ENCODE measurements at places on chromosomes 4 and X. TPM values are rescaled to one million over a fixed set of nuclear protein-coding genes. Genes with fewer than 3 reads are reported as not detected.

- DNase-seq = no peak
These were observed 21.7 kb downstream of the BMP2K start for GRCh38 chr4:78797777-78798284.

GRCh38 chr4:7034262-7035081 is 8.7 kb upstream of the TADA2B start:
- DNase-seq = peak; percentile 81

- peak; percentile 76 for DNase-seq
These were observed 581 bp upstream of the STK32B start for GRCh38 chr4:5050520-5051277.

DNA sequence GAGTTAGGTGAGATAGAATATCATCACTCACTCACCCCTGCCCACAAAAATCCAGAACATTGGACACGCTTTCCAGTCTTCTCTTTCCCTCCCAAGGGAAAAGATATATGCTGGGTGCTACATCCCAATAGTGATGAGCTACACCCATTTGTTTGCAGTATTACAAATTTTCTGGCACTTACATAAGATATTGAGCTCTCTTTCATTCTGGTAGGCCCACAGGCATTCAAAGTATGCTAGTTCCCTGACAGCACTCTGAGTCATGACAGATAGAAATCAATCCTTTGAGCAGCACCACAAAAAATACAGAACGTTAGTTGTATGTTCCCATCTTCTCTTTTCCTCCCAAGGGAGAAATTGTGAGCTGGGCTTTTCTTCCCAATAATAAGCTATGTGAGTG is 477.6 kb upstream of the GRID2 start:
- DNase-seq = no peak

DNA sequence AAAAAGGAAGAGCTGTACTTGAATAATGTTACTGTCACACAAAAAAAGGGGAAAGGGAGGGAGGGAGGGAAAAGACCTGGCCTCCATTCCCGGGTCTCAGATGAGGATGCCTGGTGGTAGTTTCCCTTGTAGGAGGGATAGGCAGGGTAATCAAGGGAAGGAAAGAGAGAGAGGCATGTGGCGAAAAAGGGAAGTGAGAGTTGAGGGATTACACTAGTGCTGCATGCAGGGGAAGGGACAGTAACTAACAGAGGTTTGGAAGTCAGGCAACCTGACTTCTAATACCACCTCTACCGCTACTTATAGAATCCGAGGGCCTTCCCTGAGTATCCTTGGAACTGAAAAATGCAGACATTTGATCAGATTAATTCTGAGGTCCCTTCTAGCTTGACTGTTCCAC is 821.7 kb upstream of the FTHL17 start:
- no peak for DNase-seq

DNA sequence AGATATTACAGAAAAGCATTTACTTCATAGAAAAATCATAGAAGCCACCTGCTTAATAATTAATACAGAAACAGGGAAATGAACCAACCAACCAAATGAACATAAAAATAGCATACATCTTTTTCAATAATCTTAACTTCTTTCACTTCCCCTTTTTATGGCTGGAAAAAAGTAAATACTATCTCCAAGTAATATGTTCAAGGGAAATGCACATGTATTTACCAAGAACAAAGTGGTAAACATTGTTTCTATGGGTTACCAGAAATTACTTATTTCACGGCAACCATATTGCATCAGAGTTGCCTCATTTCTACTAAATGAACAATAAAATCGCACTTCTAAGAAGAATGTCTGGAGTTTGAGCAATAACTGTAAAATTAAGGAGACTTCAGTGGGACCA is 321.3 kb downstream of the TMA16 start:
- no peak for DNase-seq

GRCh38 chr4:157045507-157046127 is 30.3 kb upstream of the GLRB start:
- DNase-seq = peak; percentile 84

- no peak for DNase-seq
These were observed 147.0 kb downstream of the APBB2 start for GRCh38 chr4:41067369-41067768.

- DNase-seq = no peak
These were observed 66.9 kb downstream of the PARM1 start for GRCh38 chr4:74999714-75000309.

- peak; percentile 28 for DNase-seq
These were observed 29.1 kb upstream of the TRO start for GRCh38 chrX:54891573-54891972.

DNA sequence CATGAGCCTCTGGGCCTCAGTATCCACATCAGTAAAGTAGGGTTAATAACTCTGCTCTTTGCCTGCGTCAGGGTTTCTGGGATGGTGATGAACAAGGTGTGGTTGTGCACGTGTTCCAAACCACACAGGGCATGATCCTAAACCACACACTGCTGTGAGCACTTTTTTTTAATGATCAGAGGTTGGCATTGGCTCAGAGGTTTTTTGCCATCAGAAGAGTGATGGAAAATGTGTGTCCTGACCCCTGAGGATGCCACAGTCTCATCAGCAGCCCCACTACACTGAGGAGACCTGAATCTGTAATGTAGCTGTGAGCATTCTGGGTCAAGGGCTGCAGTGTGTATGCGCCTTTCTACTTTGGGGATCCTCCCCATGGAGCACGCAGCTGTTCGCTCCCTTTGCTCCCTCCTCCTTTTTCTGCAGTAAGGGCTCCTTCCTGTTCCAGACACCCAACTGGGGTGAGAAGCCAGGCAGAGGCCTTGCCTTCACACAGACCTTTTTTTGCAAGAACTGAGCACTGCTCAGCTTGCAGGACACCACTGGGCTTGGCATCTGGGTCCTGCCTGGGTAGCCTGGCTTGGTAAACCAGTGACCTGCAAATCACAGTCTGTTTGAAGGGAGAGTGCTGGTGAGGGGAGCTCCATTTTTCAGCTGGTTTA is 87.5 kb downstream of the MAMLD1 start:
- no peak for DNase-seq

DNA sequence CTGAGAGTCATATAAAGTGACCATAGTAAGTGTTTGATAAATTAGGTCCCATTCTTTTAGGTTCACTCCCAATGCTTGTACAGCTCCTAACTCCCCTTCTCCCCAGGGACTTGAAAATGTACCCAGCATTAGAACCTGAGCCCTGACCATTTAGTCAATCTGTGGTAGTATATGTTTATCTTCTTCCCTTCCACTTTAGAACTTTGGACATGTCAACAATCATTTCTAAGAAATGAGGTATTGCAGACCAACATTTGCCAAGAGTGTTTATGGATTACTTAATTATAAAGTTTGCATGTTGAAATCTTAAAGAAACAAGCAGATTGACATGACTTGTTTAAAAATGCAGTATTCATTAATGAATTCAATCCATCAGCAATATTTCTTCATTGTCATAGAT is 26.0 kb downstream of the AFM start:
- DNase-seq = no peak

- DNase-seq = no peak
These were observed 86.3 kb downstream of the GPRIN3 start for GRCh38 chr4:89221167-89221867.

GRCh38 chr4:183637461-183637860 is 21.5 kb downstream of the RWDD4 start:
- peak; percentile 38 for DNase-seq

- peak; percentile 44 for DNase-seq
These were observed 11.7 kb downstream of the XK start for GRCh38 chrX:37697169-37697760.

GRCh38 chr4:5462896-5463295 is 245.5 kb downstream of the EVC2 start:
- DNase-seq = no peak

- DNase-seq = no peak
These were observed 433.6 kb downstream of the GASK1B start for GRCh38 chr4:157739242-157739641.

DNA sequence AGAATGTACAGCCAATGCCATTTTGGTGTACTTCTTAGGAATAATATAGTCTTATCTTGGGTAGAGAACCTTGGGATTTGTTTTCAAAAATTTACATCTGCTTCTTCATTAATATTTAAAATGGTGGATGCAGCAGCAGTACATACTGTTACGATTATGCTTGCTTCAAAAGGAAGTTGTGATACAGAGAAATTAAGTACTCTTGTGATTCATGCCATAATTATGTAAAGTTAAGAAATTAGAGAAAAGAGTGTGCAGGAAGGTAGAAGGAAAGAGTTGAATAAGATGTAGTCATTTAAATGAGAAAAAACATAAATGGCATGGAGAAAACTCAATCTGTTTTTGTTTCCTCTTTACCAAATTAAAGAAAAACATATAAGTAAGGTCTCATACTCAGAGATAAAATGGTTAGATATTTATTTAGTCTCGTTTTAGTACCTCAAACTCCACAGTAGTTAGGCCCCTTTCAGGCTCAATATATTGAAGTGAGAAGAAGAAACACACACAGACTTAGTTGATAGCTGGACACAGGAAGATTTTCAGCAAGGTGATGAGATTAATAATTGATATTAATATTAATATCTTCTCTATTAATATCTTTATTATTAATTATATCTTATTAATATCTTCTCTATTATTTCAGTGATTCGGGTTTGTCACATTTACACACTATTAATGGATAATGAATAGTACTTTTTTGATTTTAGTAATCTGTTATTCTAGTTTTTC is 70.1 kb upstream of the HPGD start:
- no peak for DNase-seq

DNA sequence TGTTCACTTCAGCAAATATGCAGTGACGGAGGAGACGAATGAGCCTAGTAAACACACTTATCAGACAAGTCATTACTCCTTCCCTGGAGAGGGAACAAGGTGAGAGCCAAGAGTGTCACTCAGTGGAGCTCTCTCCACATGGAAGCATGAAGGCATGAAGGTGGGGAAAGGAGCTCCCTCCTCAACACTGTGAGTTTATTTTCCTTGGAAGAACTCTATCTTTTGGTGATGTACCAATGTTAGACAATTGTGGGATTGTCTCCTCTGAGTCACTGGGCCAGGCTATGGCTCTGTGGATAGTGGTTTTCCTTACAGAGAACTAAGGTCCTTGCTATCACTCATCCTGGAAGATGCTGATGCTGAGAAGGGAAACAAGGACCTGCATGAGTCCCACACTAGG is 200.2 kb downstream of the CPEB2 start:
- DNase-seq = no peak

DNA sequence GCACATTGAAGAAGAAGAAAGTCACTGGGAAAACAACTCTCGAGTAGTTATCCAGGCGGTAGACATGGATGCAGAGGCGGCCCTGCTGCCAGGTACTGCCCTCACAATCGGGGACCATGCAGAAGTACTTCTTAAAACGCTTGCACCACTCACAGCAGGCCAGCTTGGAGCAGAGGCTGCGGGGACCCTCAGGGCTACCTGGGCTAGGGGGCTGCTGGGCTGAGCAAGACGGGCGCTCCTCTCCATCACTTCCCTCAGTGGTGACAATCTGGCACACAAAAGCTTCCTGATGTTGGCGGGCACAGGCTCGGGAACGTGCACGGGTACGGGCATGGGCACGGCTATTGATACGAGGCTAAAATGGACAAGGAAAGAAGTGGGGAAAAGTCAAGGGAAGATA is 19.7 kb downstream of the GABRE start:
- no peak for DNase-seq

- no peak for DNase-seq
These were observed 462.6 kb upstream of the GALNT7 start for GRCh38 chr4:172706000-172706399.

- DNase-seq = no peak
These were observed 17.1 kb downstream of the PSAPL1 start for GRCh38 chr4:7417639-7418038.

DNA sequence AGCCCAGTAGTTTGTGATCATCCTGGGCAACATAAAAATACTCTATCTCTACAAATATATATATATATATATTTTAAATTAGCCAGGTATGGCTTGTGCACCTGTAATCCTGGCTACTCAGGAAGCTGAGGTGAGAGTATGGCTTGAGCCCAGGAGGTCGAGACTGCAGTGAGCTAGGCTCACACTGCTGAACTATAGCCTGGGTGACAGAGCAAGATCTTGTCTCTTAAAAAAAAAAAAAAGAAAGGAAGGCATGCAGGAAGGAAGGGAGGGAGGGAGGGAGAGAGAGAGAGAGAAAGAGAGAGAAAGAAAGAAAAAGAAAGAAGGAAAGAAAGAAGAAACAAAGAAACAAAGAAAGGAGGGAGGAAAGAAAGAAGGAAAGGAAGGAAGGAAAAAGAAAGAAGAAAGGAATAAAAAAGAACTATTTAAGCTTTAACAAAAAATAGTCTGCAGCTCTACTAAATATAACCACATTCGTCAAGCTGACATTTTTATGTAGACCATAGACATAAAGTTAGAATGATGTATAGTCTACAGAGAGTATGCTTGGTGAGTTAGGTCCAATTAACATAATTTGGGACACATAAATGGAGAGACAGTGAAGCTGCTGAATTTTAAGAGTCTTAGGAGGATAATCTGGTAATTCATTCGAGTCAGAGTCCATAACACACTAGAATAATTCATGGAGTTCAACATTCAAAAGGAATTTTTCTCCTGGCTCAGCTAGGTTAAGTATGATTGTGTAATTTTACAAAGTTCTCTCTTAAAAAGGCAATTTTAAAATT is 111.9 kb downstream of the GLRA3 start:
- no peak for DNase-seq

DNA sequence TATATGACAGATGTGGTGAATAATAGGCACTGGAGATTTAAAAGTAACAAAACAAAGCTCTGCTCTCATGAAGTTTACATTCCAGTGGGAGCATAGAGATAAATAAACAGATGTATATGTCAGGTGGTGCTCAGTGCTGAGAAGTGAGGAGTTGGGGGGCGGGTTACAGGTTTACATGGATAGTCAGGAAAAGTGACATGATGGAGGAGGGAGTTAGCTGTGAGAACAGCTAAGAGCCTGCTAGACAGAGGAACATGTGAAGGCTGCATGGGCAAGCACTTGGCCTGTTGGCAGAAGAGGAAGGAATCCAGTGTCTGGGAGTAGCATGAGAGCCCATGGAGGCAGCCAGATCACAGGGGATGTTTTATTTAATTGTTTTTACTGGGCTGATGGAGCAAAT is 10.2 kb upstream of the TMEM156 start:
- no peak for DNase-seq

DNA sequence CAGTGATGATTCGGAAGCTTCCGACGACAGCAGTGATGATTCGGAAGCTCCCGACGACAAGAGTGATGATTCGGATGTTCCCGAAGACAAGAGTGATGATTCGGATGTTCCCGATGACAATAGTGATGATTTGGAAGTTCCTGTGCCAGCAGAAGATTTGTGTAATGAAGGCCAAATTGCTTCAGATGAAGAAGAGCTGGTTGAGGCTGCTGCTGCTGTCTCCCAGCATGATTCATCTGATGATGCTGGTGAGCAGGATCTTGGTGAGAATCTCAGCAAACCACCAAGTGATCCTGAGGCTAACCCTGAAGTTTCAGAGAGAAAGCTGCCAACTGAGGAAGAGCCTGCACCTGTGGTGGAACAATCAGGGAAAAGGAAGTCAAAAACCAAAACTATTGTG is 14.2 kb downstream of the CXCR3 start:
- DNase-seq = no peak

- peak; percentile 20 for DNase-seq
These were observed 27.2 kb downstream of the BST1 start for GRCh38 chr4:15729910-15730533.

The IL21 gene
- not detected for total RNA-seq

The SOX3 gene
- total RNA-seq = not detected

The UGT2A3 gene
- total RNA-seq = not detected

The ARL13A gene
- not detected for total RNA-seq

The VCX3B gene
- not detected for total RNA-seq

The ADGRG4 gene
- not detected for total RNA-seq

The DSPP gene
- total RNA-seq = not detected

The PGK1 gene
- 134 TPM for total RNA-seq

The WDR13 gene
- 99.7 TPM for total RNA-seq

The MRFAP1 gene
- total RNA-seq = 99.1 TPM

The ETNPPL gene
- total RNA-seq = not detected

Data from fibroblast of lung (primary cell).